ENCODE measurements at places on chromosomes 3 and 15.

DNA sequence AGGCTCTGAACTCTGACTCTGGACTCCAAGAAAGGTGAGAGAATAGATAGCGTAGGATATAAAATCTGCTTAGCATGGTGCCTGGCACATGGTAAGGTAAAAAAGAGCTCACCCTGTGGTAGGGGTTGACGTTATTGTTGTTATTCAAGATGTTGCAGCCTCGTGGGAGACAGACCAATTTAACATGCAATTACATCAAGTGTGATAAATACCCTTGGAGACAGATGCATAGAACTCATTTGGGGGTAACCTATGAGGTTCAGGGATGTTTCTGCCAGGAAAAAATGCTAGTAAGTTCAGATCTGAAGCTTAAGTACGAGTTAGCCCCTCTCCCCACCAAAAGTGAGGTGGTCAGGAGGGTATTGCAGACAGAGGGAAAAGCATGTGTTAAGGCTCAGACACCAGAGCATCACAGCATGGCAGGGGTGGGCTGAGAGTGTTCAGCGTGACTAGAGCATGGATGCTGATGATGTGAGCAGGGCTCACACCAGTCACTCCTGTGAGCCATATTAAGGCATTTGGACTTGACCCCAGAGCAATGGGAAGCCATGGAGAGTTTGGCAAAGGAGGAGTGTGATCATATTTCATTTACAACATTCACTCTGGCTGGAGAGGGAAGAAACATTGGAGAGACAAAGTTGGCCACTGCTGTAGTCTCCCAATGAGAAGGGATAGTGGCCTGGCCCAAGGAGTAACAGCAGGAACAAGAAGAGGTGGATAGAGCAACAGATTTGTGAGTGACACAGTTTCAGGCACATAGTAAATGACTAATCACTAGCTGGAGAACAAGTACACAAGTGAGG is 181.0 kb downstream of the UACA start:
- peak; percentile 35 for DNase-seq

DNA sequence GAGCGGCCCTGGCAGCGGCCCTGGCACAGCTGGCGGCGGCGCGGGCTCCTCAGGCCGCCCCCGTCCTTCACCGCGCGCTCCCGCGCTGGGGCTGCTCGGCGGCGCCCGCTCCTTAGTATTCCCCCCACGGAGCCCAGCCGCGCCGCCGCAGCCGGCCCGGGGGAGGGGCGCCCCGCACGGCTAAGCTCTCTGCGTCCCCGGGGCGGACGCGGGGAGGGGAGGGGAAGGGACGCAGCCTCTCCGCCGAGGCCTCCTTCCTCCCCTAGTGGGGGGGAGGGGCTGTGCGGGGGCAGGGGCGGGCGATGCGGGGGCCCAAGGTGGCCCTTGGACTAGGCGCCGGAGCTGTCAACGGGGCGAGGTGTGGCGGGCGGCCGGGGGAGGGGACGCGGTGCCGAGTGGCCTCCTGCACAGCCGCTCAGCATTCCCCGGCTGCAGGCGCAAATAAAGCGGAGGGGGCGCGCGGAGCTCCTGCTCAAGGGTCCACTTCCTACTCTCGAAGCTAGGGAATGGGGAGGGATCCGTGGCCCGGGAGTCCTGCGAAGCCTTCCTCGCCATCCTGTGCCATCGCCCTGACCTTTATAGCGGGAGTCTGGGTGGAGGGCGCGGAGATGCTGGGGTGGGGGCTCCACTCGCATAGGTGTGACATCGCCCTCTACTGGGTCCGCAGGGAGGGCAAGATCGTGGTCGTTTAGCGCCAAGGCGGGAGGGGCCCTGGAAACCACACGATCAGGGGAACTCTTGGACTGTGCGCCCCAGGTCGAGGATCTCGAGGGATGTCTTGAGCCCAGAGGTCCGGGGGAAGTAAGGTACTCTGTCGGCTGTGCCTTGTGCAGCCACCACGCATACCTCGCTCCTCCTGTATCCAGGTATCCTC is 22.2 kb downstream of the EPHB3 start:
- no peak for DNase-seq

- peak; percentile 48 for DNase-seq
These were observed 20.3 kb upstream of the ABTB1 start for GRCh38 chr3:127652246-127652995.

DNA sequence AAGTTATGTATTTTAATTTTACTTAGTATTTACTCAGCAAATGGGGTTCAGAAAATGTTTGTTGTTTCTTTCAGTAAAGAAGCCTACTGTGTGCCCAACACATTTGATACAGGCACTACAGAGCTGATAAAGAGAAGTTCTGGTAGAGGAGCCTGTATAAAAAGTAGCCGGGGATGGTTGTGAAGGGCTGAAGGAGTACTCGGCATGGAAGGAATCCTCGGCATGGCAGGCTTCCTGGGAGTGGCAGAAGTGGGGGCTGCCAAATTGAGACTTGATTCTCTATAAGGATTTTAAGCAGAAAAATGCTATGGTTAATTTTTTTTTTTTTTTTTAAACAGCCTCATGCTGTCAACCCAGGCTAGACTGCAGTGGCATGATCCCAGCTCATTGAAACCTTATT is 9.3 kb downstream of the ARL13B start:
- DNase-seq = no peak

DNA sequence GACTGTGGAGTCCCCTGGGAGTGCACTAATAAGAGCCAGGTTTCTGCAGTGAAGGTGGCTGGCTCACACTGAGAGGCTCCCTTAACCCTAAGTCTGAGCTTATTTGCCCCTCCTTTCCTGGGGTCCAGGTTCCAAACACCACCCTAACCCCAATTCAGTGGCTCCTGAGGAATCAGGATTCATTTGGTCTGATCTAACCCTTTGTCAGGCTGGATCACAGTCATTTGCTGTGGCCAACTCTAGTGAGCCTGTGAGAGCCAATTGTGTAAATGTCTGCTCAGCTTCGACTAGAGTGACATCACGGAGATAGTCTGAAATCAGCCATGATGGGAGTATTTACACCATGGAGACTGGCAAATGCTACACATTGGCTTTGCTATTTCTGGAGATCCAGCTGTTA is 73.7 kb upstream of the ACAN start:
- no peak for DNase-seq

- no peak for DNase-seq
These were observed 27.3 kb upstream of the MBNL1 start for GRCh38 chr3:152241142-152242017.

DNA sequence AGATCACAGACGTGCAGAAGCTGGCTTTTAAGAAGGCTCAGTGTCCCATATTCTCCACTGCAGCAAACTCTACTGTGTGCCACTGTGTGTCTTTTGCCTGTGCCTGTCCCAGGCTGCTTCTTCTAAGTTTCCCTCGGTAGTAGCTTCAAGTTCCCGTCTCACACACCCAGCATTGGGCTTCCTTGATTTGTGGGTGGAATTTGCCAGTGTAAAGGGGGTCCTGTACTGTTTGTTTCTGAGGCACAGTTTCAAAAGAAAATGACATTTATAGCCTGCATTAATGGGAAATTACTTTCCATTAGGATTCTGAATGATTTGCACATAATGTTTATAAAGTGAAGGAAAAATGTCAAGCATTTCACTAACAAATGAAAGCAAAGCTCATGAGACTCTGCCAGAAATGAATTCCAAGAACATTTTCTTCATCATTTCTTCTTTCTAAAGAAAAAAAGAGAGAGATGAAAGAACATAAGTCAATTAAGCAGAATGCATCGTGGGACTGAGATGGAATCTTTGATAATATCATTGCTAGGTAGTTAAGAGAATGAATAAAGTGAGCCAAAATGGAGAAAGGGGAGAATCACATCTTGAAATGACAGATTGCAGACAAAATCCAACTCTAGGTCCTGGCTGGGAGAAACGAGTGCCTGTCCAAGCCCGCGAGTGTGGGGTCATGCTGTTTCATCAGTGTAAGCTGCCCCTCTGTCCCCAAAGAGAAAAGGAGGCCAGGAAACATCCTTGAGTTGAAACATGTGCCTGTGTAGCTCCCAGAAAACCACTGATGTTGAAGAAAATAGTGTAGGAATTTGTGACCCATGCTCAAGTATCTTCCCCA is 48.6 kb upstream of the ADAMTSL3 start:
- DNase-seq = no peak

DNA sequence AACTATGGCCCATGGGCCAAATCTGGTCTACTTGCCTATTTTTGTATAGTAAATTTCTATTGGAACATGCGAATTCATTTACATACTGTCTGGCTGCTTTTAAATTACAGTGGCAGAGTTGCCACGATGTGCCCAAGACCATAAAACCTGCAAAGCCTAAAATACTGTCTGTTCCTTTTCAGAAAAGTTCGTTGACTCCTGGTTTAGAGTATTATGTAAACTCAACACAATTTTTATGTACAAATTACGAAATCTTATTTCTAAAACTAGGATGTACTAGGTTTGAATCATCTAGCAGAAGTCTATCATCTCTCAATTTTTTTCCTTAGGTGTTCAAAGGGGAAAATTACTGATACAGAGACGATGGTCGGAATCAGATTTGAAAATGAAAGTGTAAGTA is 26.9 kb downstream of the SENP2 start:
- no peak for DNase-seq

- peak; percentile 39 for DNase-seq
These were observed 33.4 kb upstream of the ZNF609 start for GRCh38 chr15:64426845-64427465.

DNA sequence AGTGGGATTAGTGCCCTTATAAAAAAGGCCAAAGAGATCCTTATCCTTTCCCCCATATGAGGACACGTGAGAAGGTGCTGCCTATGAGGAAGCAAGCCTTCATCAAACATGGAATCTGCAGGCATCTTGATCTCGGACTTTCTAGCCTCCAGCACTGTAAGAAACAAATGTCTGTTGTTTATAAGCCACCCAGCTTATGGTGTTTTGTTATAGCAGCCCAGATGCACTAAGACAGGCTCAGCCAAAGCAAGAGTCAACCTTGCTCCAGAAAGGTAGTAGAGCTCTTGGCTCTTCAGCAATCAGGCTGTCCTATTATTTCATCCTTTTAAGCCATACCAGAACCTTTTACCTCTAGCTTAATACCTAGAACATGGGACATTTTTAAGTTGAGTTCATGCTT is 12.3 kb upstream of the TNIK start:
- no peak for DNase-seq

- no peak for DNase-seq
These were observed 41.5 kb downstream of the TMEM41A start for GRCh38 chr3:185457376-185457775.

DNA sequence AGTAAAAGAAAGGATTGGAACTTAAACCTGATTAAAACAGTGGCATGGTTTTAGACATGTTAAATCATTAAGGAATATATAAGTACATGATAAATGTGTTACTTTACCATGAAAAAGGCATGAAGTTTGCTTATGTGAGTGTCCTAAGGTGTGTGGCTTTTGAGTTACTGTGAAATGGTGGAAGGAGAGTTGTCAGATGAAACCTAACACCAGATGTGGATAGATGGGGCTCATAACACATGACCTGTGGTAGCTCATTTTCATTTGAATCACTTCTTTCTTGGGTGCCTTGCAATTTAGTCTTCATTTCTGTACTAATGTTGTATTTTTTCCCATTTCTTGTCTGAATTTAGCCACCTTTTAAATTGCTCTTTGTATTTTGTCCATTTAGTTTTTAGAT is 13.0 kb downstream of the MEF2A start:
- DNase-seq = peak; percentile 32

DNA sequence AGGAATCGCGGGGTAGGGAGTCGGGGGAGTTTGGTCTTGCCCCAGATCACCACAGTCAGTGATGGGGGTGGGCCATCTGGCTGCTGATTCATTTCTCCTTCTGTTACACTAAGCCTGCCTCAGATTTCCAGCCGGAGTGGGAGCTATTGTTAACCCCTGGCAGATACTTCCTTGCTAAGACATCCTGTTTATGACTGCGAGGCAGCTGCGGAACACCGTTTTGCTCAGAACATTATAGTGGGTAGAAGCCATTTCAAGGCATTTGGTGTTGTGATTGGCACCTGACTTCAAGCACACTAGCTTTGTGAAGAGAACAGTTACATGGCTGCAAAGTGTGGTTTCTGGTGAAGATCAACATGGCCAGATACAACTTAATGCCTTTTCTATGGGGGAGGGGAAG is 73.8 kb downstream of the FLNB start:
- DNase-seq = peak; percentile 62

DNA sequence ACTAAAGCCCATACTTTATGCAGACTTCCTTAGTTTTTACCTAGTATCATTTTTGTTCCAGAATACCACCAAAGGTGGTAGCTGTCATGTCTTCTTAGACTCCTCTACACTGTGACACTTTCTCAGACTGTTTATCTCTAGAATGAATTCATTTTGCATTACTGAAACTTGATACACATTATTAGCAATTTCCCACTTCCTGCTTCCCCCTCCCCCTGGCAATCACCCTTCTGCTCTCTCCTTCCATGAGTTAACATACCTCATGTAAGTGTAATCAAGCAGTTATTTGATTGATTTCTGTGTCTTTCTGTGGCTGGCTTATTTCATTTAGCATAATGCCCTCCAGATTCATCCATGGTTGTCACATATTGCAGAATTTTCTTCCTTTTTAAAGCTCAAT is 204.9 kb downstream of the STAG1 start:
- DNase-seq = peak; percentile 20

All from LHCN-M2 (cell line).